Activated CD4-positive, alpha-beta T cell treated with anti-CD3 and anti-CD28 coated beads, Interleukin-2, amount 50 U/mL, for 48 hours (primary cell): ENCODE measurements at places on chromosomes 2 and 18.

DNA sequence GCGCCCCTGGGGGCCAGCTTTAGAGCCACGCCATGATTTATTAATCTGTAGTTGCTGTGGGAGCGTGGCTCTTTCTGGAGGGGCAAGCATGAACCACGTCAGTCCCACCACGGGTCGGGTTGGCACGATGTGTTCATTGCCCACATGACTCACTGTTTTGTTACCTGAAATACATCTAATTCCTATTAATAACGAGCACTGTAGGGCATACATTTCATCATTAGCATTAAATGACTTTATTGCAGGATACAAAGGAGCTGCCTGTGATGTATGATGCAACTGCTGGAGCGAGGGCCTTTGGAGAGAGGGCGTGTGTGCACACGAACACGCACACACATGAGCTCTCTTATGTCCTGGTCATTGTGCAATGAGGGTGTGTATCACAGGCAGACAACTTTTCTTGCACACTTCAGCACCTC lies 127.0 kb downstream of the INHBB start:
- DNase-seq, result no peak

DNA sequence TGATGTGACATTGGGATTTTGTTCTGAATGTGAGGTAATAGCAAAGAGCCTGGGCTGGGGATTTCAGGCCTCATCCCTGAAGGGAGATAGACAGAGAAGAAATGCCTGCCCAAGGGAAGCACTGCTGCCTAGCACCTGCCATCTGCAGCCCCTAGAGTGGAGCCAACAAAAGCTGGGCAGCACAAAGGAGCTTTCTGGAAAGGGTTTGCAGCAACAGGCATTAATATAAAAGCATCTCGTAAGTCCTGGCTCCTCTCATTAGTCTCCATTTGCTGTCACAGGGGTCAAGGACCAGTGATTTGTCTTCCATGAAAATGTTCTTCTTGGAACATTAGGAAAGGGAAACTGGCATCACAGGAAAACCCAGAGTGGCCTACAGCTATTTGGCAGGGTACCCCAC lies 157.2 kb upstream of the SLC14A2 start:
- DNase-seq, result no peak

- no peak for DNase-seq
Measured at GRCh38 chr2:230439590-230439989, 23.6 kb downstream of the SP100 start.

DNA sequence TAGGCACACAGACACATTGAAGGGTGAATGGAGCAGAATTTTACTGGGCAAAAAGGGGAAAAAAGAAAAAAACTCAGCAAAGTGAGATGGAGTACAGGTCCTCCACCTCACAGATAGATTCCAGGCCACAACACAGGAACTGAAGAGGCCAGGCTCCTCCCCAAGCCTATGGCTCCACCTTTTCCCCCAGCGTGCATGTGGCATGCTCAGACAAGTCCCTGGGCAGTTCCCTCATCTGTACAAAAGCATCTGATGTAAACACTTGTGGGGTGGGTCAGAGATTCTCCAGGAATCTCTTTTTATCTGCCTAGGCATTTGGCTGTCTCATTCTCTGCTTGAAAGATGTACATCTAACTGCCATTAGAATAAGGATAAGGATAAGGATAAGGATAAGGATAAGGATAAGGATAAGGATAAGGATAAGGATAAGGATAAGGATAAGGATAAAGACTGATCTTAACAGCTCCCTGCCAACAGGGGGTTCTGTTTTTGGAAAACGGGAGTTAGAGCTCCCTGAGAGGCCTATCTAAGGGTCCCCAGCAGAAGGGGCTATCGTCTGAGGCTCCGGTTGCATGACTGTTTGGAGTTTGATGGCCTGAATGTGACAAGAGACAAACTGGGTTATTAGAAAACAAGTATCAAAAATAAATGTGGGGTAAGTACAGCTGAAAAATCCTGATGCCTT lies 17.2 kb upstream of the ASXL3 start:
- no peak for DNase-seq

- no peak for DNase-seq
Measured at GRCh38 chr2:39506215-39506614, 69.1 kb upstream of the MAP4K3 start.

DNA sequence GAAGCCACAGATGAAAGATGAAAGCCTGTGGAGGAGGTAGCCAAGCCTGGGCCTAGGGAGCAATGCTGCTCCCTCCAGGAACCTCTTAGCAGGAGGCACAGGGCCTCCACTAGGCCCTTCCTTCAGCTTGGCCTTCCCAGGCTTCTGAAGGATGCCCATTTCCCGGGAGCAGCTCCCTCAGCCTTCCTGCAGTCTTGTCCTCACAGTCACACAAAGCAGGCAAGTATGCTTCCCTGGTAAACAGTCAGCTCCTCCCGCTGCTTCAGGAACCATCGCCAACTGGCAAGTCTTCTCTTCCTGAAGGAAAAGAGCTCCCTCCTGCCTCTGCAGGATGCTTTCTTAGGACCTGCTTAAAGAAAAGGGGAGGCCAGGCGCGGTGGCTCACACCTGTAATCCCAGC lies 53.2 kb downstream of the SMAD7 start:
- DNase-seq, result no peak

GRCh38 chr18:22193466-22193865 lies 24.1 kb downstream of the GATA6 start:
- DNase-seq, result no peak

DNA sequence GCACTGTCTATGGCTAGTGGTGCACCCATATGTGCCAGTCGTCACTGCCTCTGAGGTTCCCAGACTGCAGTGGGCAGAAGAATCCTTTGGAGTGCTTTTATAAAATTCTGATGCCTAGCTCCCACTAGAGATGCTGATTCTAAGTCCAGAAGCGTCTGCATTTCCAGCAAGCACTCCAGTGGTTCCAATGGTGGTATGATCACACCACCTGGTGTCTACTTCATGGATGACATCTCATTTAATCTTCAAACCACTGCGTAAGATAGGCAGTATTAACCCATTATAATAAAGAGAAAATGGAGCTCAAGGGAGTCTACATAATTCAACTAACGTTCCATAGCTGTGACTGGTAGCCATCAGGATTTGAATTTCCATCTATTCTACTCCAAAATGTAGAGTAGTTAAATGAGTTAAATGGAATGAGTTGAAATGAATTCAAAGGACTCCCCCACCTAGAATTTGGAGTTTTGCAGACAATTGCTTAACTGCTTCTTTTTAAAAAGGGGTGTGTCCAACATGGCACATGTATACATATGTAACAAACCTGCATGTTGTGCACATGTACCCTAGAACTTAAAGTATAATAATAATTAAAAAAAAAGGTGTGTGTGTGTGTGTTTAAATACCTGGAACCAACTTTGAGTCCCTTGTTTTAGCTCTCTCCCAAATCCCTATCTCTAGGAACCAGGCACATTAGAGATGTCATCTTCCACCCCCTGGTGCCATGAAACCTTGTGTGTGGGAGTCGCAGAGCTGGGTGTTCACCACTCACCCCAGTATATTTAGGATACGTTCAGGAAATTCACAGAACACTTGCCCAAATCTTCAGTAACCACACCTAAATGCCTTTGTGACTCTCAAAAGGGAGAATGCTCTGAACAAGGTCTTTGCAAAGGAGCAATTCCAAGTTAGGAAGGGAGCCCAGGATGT lies 14.1 kb downstream of the LAMA3 start:
- no peak for DNase-seq

DNA sequence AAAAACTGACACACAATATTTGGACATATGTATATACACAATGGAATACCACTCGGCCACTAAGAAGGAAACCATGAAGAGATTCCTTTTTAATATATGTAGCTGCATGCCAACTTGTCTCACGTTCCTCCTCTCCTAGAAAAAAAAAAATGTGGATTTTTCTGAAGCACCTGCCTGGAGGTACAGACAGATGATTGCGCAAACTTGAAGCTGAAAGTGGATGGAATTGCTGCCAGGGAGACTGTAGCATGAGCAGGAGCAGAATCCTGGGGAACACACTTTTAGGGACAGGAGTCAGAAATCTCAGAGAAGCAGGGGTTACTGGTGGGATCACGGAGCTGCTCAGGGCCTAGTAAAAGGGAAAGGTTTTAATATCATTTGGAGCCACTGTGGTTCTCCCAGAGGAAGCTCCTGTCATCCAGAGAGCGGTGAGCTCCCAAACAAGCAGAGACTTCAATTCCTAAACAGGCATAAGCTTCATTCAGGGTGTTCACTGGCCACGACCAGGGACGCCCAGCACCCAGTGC lies 640 bp upstream of the SPR start:
- DNase-seq, result no peak

- DNase-seq, result no peak
Measured at GRCh38 chr18:3626929-3627458, 177.0 kb downstream of the TGIF1 start.

DNA sequence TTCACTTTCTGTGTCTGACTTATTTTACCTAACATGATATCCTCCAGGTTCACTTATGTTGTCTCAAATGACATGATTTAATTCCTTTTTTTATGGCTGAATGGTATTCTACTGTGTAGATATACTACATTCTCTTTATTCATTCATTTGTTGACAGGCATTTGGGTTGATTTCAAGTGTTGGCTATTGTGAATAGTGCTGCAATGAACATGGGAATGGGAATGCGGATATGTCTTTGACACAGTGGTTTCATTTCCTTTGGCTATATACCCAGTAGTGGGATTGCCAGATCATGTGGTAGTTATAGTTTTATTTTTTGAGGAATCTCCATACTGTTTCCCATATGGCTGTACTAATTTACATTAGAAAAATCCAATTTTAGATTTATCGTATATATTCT lies 195.4 kb upstream of the KLHL14 start:
- no peak for DNase-seq

DNA sequence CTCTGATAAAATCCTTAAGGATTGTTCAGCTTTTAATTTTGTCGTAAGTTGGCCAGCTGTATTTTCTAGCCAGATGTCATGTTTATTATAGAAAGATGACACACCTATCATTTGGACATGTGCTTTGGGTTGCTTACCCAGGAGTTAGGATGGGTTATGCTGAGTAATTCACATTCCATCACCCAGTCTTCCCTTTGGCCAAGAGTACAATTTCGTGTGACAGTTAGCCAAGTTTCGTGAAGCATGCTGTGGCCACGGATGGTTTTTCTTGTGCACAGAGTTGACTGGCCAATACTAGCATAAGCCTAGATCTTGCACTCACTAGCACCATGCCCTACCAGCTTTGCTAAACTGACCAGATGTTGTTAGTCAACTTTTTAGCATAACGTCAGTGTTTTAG lies 5.8 kb downstream of the MAPRE3 start:
- DNase-seq, result no peak

DNA sequence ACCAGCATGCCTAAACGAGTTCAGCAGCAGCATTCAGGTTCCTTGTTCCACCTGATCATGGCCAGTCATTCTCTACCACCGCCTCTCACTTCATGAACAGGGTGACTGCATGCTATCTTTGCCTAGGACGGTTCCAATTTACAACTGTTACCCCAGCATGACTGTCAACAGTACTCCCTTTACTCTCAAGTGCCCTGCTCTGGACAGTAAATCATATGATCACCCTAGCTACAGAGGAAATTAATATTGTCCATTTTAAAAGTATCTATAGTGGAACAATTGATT lies 25.7 kb downstream of the MGAT4A start:
- no peak for DNase-seq

GRCh38 chr2:68216454-68217310 lies 35.6 kb downstream of the PPP3R1 start:
- no peak for DNase-seq

GRCh38 chr2:217870528-217871011 lies 132.2 kb downstream of the TNS1 start:
- DNase-seq, result no peak

- DNase-seq, result no peak
Measured at GRCh38 chr18:6013171-6013810, 118.0 kb upstream of the TMEM200C start.

DNA sequence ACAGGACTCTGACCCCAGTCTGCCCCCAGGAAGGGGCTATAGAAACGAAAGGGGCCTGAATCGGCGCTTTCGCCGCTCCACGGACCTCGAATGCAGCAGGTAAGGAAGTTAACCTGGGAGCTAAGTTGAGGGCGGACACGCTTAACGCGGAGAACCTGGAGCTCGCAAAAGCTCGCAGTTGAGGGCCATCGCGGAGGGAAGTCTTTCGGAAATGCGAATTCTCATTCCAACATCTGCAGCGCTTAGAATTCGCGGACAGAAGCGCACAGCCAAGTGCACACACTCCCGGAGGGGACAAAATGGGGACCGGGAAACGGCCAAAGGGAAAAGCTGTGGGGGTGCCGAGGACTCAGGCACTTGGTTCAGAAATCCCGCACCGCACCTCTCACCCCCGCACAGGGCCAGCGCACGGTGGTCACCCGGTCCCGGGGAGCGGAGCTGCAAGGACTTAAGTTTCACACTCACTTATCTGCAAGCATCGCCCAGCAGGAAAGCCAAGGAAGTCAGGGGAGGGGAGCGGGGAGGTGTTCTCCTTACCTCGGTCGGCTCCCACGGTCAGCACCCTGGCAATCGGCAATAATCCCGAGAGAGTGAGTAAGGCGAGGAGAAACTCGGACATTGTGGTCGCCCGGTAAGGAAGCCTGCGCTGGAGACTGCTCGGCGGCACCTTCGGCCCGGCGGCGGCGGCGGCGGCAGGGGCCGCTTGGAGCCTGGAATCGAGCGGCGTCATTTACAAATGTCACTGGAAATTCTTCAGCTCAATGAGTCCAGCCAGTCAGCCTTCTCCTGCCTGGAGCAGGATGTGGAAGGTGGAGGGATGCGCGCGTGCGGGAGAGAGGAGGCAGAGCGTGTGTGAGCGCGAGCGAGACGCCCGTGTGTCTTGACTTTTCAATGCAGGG lies 456 bp downstream of the LRP1B start:
- DNase-seq, result no peak

- no peak for DNase-seq
Measured at GRCh38 chr2:178990533-178991241, 59.2 kb downstream of the CCDC141 start.

DNA sequence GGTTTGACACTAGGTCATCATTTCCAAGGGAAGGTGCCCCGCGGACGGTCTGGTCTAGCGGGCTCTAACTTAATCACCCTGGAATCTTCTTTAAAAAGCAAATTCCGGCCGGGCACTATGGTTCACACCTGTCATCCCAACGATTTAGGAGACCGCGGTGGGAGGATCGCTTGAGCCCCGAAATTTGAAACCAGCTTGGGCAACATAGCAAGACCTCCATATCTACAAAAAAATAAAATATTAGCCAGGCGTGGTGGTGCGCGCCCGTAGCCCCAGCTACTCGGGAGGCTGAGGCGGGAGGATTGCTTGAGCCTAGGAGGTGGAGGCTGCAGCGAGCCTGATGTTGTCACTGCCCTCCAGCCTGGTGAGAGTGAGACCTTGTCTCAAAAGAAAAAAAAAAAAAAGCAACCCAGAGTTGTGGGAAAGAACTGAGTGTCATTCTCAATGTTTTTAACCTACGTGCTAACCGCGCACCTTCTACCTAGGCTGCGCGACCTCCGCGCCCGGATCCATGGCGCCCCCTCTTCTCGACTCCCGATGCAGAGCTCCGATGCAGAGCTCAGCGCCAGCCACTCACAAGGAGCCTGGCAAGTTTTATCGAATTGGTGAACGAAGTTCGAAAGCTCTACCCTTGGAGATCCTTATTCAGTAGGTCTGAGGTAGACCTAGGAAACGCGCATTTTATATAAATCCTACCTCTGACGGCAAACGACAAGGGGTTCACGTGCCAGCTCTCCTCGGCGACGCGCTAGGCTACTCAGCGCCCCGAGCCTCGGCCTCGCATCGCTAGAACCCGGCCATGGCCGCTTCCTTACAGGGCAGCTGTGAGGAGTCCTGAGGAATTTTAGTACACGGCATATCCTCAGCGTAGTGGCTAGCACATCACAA lies 888 bp upstream of the TWSG1 start:
- DNase-seq, result no peak

- peak; percentile 37 for DNase-seq
Measured at GRCh38 chr2:207746131-207746530, 23.6 kb downstream of the FZD5 start.
